Islet precursor cell (in vitro differentiated cells): ENCODE measurements at places on chromosomes 2 and 18.
A peak's percentile ranks its signal among the peaks of the same experiment; 100 is the strongest.

GRCh38 chr2:216074794-216075193 lies 6.8 kb downstream of the PECR start:
- DNase-seq: no peak

DNA sequence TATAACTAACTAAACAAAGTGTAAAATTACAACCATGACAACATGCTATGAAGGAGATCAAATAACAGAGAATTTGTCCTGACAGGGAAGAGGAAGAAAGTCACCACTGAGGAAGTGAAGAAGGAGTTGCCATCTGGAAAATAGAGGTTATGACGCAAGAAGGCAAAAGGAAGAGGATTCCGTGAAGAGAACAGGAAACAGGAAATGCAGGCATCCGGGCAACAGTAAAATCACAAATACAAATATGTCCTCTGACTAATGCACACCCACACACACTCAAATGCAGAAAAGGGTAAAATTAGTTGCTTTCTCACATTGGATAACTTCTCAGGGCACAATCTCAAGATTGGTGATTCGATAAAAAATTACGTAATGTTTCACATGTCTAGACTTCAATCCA lies 278.4 kb downstream of the TMX3 start:
- no peak for DNase-seq

DNA sequence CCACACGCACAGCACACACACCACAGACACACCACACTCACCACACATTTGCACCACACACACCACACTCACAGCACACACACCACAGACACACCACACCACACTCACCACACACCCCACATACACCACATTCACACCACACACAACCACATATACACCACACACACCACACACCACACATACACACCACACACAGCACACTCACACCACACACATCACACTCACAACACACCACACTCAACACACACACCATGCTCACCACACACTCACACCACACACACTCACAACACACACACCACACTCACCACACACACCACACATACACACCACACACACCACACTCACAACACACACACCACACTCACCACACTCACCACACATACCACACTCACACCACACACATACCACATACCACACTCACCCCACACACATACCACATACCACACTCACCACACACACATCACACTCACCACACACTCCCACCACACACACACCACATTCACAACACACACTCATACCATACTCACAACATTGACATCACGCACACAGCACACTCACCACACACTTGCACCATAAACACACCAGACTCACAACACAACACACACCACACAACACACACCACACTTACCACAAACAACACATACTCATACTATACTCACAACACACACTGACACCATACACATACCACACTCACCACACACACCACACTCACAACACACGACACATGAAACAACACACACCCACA lies 60.0 kb downstream of the SDC1 start:
- peak; percentile 14 for DNase-seq

DNA sequence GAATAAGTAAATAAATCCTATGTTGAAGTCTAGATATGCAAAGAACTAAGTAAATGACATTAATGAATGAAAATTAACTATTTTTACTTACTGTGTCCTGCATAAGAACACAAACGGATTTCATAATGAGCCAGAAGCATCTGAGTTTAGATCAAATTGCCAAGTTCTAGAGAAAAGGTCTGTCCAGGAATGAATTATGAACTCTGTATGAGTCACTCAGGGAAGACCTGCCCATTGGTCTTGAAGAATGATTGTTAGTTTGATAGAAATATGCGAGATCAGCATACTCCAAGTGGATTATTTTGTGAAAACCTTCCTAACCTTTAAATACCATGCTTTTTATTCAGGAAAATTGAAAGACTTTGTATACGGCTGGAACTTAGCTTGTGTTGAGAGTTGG lies 189.5 kb downstream of the DOK6 start:
- no peak for DNase-seq

DNA sequence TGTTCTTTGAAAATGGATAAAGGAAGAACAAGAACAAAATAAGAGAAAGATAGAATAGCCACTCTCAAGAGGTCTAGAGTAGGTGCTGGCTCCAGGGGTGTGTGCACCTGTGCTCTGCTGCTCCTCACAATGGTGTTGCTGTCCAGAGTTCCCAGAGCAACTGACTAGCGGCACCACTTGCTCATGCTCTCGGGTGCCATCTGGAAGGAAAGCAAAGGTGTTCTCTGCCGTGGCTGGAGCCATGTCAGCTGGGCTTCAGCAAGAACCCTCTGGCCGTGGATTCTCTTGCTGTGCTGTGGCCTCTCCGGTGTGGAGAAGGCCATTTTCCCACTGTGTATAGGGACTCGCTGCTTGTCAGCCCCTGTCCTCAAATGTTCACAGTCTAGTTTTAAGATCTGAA lies 114.6 kb upstream of the TEX51 start:
- no peak for DNase-seq

- DNase-seq: no peak
These were observed 23.2 kb downstream of the MEMO1 start for GRCh38 chr2:31987454-31988220.

DNA sequence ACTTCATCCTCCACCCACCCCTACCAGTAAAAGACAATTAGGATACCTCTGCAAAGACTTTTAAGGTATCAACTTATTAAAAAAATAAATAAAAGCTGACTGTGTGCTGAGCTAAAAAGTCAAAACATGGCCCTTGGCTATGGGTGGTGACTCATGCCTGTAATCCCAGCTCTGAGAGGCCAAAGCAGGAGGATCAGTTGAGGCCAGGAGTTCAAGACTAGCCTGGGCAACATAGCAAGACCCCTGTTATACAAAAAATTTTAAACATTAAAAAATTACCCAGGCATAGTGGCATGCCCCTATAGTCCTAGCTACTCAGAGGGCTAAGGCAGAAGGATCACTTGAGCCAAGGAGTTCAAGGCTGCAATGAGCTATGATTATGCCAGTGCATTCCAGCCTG lies 297.4 kb upstream of the FBXO11 start:
- no peak for DNase-seq

GRCh38 chr2:172821370-172822338 lies 86.0 kb downstream of the RAPGEF4 start:
- DNase-seq: no peak

- DNase-seq: no peak
These were observed 123.5 kb downstream of the FIGN start for GRCh38 chr2:163612332-163612731.

DNA sequence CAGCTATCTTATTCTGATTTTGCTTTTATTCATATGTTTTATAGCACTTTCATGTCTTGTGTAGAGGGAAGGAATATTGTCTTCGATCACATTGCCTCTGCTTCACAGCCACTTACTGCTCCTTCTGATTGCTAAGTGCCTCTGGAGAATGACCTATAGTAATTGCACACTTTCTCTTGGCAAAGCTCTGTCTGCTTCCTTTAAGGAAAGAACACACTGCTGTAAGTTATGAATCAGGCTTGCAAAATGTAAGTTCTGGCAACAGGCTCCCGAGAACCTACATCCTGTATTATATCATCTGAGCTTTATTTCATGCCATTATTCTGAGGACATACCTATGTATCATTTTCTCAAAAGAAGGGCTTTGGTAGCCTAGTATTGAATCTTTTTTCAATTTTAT lies 170.7 kb downstream of the ZNF804A start:
- DNase-seq: no peak

DNA sequence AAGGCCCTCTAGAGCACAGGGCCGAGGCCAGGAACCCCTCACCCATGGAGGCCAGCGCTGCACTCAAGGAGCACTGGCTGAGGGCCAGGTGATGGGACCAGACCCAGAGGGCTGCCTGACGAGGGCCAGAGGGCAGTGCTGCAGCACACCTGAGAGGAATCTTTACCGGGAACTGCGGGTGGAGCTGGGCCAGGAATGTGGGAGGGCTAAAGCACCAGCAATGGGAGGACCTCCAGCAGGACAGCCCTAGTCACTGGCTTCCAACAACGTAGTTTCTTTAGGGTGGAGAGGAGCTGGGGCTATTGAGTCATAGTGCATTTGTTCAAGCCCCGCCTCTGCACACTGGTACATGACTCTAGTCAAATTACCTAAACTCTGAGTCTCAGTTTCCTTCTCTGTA lies 143.4 kb downstream of the TMEM17 start:
- peak; percentile 76 for DNase-seq

GRCh38 chr2:189409647-189410046 lies 31.6 kb upstream of the WDR75 start:
- no peak for DNase-seq

DNA sequence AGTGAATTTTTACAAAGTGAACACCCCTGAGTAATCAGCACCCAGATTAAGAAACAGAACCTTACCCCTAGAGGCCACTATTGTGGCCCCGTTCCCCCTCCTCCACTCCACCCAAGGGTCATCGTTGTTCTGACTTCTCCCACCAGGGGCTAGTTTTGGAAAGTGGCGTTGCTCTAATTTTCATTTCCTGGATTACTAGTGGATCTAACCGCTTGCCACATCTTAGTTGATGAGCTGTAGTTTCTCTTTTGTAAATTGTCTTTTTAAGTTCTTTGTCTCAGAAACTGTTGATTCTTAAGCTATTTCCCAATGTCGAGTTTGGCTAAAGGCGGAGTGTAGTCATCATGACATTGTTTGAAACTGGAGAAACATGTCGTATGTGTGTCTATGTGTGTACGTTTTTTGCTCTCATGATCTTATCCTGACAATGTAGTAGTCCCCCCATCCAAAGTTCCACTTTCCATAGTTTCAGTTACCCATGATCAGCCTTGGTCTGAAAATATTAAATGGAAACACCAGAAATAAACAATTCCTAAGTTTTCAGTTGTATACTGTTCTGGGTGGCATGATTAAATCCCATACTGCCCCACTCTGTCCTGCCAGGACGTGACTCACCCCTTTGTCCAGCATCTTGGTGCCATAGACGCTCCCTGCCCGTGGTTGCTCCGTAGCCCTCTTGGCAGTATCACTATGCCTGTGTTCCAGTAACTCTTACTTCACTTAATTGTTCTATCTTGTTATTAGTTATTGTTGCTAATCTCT lies 71.0 kb upstream of the SP3 start:
- DNase-seq: no peak

DNA sequence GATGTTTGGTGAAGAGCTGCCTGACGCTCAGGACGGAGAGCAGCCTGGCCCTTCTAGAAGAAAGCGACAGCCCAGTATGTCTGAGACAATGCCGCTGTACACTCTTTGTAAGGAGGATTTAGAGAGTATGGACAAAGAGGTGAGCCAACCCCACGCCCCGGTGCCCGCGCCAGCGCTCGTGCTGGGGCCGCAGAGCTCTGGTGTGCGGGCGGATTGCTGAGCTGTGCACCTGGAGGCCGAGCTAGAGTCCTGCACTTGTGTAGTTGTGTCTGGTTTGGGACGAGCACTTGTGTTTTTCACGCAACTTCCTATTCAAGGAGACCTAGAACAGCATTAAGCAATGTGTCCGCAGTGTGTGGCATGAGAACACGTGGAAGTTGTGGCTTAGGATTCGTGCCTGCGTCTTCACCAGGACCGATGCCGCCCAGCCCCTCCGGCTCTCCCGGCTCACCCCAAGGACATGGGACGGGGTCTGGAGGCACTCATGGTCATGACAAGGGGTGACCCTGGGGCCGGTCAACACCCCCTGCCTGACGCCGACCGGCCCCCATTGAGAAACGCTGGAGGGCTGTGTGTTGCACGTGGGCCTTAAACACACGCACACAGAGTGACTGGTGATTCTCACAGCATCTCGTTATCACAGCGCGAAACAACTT lies 49.5 kb downstream of the CTDP1 start:
- DNase-seq: no peak

DNA sequence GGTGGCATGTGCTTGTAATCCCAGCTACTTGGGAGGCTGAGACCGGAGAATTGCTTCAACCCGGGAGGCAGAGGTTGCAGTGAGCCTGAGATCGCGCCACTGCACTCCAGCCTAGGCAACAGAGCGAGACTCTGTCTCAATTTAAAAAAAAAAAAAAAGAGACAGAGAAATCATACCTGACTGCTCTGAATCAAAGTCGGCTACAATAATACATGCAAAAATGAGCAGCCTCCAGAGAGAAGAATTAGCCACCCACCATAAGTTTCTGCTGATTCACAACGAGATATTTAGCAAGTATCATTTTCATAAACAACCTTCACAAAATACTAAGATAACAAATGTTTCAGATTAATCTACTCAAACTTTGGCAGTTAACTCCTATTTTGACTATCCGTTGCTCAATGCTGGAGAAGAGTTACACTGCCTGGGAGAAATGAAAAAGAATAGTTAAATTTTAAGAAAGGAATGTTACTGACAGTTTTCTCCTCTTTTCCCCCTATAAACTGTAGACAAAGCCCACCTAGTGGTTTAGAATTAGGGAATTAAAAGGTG lies 1.5 kb downstream of the OSBPL1A start:
- DNase-seq: no peak

DNA sequence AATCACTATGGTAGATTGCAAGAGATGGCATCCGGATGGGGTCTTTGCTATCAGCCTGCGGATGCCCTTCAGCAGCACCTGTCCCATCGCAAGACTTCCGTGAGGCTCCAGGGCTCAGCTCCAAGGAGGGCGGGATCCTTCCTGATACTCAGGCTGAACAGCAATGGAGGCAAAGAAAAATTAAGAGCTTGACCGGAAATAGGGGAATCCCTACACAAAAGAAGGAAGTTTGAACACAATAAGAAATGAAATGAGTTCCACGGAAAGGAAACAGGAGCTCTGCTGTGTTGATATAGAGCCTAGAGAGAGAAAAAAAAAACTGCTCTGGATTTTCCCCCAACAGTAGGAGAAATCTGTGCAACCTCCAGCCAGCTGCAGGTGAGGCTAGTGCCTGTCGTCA lies 91.9 kb downstream of the ARL4C start:
- DNase-seq: no peak

GRCh38 chr2:29954316-29954715 lies 32.9 kb upstream of the ALK start:
- DNase-seq: no peak

DNA sequence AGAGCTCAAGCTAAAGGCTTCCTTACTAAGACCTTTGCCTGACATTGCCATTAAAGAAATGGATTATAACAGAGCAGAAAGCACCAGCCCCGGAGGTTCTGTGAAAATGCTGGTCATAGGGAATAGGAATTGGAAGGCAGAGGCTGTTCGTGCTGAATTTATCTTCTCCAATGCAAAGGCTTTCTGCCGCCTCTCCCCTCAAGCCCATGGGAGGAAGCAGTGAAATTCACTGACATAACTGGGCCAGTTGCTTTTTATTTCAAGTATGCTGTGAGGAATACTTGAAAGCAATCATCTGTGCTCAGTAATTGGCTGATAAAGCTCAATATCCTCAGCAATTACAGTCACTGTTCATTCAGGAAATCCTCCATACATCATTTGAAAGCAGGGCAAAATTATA lies 85.4 kb upstream of the LINC00305 start:
- no peak for DNase-seq

GRCh38 chr2:132589111-132589830 lies 80.7 kb downstream of the LYPD1 start:
- no peak for DNase-seq

DNA sequence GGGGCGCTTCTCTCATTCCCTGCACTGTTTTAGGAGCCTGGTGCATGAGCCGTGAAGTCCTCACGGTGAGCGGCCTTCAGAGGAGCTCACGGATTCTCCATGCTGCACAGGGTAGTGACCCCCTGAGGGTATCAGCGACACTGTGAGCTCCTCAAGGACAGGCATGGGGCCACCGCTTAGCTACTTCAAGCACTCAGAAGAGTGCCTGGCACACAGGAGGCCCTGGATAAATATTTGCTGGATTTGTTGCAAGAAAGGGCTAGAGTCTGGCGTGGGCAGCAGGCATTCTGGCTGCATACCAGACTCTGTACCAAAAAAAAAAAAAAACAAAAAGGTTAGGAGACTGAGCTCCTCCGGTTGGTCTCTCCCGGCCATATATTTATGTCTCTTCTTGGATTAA lies 5.7 kb upstream of the MBP start:
- DNase-seq: no peak
